ENCODE measurements at places on chromosomes 11 and 22.
A peak's percentile ranks its signal among the peaks of the same experiment; 100 is the strongest.

GRCh38 chr11:82676483-82677094, 57.1 kb downstream of the FAM181B start:
- no peak for DNase-seq

- peak; percentile 36 for DNase-seq
These were observed 69.4 kb downstream of the OSBP2 start for GRCh38 chr22:30763815-30764673.

- DNase-seq: no peak
These were observed 933.5 kb downstream of the BRD1 start for GRCh38 chr22:48894064-48894671.

GRCh38 chr11:86447763-86448480, 73.2 kb downstream of the CCDC81 start:
- DNase-seq: no peak

DNA sequence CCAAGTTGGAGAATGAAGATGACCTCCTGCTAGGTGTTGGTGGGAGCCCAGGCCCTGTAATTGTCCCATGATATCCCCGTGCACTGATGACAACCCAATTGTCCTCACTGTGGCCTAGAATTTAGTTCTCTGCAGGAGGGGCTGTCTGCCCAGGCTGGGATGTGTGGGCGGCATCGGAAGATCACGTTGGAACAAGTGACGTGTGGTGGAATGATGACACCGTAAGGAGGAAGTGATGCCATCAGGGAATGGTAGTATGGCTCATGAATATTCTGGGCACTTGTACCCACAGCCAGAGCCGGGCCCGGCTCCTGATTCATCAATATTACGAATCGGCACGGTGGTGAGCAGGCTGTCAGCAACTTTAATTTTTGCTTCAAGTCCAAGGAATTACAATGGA, 111.6 kb downstream of the MIAT start:
- DNase-seq: no peak

DNA sequence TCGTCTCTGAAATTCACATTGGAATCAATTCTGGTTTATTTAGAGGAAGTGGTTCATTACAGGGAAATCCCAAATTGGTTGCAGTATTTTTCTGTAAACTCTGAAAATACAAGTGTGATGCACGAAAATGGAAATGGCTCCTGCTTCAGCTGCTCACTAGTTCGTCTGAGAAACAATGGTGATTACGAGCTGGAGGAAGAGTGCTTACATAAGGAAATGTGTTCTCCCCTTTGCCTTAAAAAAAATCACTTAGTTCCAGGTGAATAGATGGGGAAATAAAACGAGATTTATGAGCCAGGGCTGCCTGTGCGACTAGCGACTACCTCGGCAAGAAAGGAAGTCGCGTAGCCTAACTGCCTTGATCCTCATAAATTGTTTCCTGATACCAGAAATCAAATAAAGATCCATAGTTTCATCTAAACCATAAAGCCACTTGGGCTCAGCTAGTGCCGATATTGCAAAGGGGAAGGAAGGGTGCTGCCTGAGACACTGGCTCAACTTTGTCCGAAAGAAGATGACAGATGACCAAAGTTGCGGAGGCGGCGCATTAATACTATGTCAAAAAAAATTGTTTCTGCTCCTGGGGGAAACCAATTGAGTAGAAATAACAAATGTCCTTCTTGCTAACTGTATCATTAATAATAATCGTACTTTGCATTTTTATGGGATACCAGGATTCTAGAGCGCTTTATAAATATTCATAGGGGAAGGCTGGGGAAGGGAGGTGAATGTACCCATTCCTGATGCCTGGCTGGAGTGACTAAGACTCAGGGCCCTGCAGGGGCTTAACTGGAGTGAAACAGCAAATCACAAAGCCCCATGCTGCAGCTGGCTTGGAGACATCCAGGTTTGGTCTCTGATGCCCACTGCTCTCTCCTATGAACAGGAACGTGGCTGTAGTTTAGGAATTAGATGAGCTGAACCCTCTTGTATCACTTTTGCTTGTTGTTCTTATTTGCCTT, 185.7 kb downstream of the BLID start:
- no peak for DNase-seq

- DNase-seq: no peak
These were observed 61.5 kb upstream of the EED start for GRCh38 chr11:86182976-86183584.

GRCh38 chr11:130561441-130561881, 113.0 kb downstream of the ADAMTS15 start:
- no peak for DNase-seq

GRCh38 chr11:75471176-75471973, 38.4 kb upstream of the KLHL35 start:
- DNase-seq: no peak

DNA sequence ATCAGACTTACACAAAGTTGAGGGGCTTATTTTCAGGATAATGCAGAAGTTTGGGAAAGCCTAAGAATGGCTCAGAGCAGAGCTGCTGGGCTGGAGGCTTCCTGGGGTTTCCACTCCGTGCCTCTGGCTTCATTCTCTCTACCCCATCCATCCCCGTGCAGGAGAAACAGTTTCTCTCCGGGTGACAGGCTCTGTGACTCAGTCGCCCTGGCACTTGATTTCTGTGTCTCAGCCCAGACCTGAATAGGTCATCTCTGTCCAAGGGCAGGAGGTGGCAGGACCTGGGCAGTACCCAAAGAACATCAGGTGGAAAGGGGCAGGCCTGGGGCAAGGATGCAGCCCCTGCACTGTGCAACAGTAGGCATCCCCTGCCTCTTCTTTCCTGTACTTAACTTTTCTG, 38.4 kb upstream of the RTL6 start:
- no peak for DNase-seq

DNA sequence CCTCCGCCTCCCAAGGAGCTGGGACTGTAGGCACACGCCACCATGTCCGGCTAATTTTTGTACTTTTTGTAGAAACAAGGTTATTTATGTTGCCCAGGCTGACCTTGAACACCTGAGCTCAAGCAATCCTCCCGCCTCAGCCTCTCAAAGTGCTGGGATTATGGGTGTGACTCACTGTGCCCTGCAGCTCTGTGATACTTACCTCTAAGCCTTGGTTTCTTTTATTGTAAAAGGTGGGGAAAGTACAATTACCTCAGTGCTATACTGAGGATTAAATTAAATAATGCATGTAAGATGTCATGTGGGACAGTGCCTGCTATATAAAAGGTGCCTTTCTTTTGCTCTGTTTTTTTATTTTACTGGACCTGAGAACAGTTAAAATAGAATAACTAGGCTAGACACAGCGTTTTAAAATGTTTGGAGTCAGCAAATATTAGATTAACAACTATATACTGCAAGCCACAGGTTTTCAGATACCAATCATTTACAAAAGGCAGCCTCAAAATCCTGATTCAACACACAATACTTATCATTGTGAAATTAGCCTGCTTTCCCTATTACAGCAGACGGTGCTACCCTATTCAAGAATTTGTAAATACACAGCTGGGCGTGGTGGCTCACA, 30.0 kb downstream of the PRR14L start:
- no peak for DNase-seq

GRCh38 chr22:48760481-48761390, 1066.9 kb downstream of the BRD1 start:
- DNase-seq: no peak

DNA sequence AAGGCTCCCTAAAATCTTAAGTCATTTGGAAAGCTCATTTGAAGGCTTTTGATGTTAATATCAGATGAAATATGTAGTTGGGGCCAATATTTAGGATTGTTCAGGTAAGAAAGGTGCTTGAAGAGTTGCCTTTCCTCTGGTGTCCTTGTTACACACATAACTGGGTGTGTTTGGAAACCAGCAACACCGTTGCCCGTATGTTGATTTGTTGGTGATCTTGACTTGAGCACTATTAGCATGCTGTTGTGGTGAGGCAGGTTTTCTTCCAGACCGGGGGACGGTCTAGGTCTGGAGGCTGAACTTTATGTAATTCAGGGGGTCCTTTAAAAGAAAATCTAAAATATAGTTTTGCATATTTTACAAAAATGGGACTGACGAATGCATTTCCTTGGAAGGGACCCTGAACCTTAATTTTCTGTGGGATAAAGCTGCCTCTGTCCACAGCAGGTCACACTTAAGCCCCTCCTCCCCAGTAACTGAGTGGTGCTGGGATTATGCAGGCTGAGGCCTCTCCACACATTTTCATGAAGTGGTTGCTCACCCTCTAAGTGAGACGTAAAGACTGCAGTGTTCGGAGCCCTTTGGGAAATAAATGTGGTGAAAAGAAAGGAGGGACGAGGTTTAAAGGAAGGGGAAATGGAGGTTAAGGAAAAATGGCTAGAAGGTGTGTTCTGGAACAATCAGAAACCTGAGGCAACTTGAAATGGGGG, 1.8 kb downstream of the YWHAH start:
- DNase-seq: no peak

- no peak for DNase-seq
These were observed 129.7 kb downstream of the LDLRAD3 start for GRCh38 chr11:36073411-36074203.

GRCh38 chr22:30185129-30185528, 61.4 kb downstream of the LIF start:
- DNase-seq: no peak

All from GM19239 (cell line).